ENCODE measurements at places on chromosomes 5 and 9.
A peak's percentile ranks its signal among the peaks of the same experiment; 100 is the strongest.

DNA sequence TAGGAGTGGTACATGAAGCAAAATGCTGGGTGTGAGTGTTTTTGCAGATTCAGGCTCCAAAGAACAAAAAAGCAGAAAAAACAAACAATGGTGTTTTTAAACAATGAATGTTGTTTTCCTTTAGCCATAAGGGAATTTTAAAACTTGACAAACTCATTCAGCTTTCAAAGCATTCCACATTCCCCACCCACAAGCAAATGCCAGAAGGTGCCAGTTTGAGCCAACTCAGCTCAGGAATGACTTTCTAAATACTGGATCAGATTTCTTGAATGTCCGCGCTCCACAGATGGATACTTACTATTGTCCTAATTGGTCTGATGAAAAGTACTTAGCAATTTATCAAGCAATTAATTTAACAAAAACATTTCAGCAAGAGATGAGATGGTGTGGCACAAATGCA lies 12.9 kb upstream of the MOB3B start:
- DNase-seq, result peak; percentile 25

- DNase-seq, result no peak
These were observed 329.8 kb upstream of the PDE4D start for GRCh38 chr5:60223342-60223741.

DNA sequence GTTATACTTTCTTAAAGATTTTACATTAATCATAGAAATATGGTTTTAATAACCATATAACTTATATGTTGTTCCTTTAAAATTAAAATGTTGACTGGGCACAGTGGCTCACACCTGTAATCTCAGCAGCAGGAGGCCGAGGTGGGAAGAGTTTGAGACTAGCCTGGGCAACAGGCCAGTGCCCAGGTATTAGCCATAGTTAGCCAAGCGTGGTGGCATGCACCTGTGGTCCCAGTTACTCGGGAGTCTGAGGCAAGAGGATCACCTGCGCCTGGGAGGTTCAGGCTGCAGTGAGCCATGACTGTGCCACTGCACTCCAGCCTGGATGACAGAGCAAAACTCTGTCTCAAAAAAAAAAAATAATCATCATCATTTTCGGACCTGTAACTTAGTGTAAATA lies 133.5 kb downstream of the DTWD2 start:
- no peak for DNase-seq

DNA sequence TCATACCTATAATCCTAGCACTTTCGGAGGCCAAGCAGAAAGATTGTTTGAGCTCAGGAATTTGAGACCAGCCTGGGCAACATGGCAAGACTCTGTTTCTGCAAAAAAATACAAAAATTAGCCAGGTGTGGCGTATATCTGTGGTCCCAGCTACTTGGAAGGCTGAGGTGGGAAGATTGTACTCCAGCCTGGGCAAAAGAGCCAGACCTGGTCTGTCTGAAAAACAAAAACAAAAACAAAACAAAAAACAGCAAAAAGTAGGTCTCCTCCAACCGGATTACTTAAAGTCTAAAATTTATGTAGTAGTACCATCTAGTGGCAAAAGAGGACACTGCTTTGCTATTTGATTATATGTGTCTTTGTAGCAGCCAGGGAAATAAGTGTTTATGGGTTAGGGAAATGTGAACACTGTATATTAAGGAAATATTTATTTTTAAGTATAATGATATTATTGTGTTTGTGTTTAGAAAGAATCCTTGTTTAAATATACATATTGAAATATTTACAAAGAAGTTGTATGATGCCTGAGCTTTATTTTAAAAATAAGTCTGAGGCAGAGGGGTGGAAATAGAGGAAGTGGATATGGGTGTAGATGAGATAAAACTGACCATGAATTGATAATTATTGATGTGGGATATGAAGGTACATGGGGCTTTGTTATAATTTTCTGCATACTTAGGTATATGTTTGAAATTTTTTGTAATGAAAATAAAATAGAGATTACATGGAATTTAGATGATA lies 20.0 kb downstream of the APC start:
- DNase-seq, result peak; percentile 65

- no peak for DNase-seq
These were observed 29.3 kb downstream of the RNF20 start for GRCh38 chr9:101562966-101563365.

GRCh38 chr5:107969847-107970246 lies 299.1 kb upstream of the EFNA5 start:
- peak; percentile 46 for DNase-seq

GRCh38 chr5:42970636-42971559 lies 69.2 kb downstream of the ANXA2R start:
- no peak for DNase-seq

- no peak for DNase-seq
These were observed 49.0 kb downstream of the DIRAS2 start for GRCh38 chr9:90593646-90594045.

GRCh38 chr5:91386120-91386519 lies 3.0 kb upstream of the ARRDC3 start:
- DNase-seq, result no peak

DNA sequence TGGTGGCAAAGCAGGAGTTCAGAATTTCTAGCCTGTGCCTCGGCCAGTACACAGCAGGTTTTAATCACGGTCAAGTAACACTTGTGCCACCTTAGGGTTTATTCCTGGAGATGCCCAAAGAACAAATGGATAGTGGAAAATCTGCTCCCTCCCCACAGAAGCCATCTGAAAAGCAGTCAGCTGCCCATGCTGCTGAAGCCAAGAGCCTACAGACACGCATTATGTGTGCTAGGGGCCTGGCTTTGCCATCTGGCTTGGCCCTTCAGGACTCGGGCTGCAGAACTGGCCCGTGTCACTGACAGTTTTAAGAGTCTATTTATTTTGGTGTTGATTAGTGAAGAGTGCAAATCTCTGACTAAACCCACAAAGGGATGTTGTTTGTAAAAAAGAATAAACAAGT lies 11.1 kb downstream of the ARSB start:
- no peak for DNase-seq

DNA sequence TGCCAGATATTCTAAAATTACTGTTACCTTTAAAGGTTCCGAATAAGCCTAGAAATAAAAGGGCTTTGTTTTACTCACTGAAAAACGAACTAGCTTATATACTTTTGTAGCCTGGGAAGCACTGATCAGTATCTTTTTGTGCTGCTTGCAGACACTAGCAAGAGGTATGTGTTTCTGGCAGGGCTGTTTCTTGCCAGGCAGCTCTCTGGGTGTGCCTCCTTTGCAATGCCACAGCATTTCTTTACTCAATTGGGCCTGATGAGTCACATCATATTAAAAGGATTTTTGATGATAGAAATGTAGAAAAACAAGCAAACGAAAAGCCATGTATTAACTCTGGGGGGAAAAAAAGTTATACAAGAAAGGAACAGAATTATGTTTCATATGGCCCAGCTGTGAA lies 35.6 kb downstream of the CD180 start:
- DNase-seq, result peak; percentile 56

- DNase-seq, result peak; percentile 88
These were observed 8.7 kb downstream of the TAS2R1 start for GRCh38 chr5:9621379-9621903.

DNA sequence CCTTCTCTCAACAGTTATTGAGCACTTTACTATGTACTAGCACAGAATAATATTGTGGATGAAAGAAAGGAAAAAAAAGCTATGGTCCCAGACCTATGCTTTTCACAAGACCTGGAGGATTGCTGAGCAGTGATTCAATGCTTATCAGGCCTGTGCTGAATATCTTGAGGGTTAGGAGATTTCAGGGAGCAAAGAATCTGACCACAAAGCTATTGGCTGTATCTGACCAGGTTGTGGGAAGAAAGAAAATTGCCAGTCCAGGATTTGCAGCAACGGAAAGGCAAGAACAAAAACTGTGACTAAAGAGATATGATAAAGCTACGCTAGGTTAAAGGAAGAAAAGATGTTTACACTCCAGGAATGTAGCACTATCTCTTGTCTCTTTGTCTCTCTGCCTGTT lies 14.9 kb upstream of the MACIR start:
- DNase-seq, result no peak

DNA sequence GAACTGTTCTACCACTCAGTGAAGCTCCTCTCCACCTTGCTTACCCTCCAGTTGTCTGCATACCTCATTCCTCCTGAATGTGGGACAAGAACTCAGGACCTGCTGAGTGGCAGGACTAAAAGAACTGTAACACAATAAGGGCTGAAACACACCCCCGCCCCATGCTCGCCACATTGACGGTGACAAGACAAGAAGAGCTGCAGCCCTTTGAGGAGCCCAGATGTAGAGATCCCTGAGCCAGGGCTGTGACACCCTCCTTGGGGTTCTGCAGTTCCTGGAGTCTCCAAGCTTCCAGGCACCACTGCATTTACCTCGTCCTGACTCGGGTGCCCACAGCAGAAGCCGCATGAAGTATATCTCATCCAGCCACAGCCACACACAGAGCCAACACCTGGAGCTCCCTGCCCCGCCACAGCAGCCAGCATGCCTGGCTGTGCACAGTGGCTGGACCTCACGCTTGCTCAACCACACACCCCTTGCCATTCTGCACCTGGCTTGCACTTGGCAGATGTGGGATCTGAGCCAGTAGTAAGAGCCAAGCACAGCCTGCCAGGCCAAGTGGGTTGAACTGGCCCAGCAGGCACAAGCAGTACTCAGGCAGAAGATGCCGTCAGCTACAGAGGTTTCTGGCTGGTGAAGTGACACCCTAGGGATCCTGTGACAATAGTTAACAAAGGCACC lies 166.1 kb downstream of the RNF180 start:
- DNase-seq, result no peak

DNA sequence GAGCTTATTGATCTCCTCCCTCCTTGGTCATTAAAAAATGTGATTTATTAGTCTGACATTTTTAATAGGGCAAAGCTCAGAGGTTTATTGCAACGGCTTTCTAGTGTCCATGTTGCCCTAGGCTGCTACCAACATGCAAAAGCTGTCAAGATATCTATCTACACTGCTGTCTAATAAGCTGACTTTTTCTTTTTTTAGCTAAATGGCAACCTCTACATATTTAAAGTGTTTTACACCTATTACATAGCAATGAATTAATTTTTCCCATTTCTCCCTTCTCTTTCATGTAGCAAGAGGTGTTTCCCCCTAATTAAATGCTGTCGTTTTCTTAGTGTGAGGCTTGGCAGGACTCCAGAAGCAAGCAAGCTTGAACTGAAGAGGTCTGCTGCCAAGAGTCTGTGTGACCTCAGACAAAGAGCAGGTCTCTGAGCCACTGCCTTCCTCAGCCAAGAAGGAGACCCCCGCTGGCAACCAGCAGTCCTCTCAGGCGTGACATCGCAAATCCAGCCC lies 79.4 kb downstream of the GAS1 start:
- no peak for DNase-seq

GRCh38 chr9:87816036-87816435 lies 66.6 kb upstream of the SPATA31E1 start:
- peak; percentile 13 for DNase-seq

GRCh38 chr5:34750206-34750605 lies 88.8 kb upstream of the TTC23L start:
- DNase-seq, result peak; percentile 86

- DNase-seq, result peak; percentile 88
These were observed 2.6 kb upstream of the ENC1 start for GRCh38 chr5:74643111-74643562.

DNA sequence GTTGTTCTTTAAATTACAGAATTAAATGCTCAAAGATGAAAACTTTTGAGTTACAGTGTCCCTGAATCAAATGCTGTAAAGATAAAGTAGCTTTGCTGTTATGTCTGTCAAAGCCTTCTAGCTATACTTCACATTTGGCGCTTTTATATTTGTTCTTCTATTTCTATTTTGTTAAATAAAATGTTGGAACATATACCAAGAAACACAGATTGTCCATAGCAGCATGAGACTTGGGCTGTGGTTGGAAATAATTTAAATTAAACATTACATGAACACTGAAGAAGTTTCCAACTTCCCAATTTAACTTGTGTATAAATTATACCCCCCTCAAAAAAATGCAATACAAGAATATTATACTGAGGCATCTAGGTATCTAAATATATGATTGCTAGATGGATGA lies 249.8 kb downstream of the NR2F1-AS1 start:
- DNase-seq, result no peak

DNA sequence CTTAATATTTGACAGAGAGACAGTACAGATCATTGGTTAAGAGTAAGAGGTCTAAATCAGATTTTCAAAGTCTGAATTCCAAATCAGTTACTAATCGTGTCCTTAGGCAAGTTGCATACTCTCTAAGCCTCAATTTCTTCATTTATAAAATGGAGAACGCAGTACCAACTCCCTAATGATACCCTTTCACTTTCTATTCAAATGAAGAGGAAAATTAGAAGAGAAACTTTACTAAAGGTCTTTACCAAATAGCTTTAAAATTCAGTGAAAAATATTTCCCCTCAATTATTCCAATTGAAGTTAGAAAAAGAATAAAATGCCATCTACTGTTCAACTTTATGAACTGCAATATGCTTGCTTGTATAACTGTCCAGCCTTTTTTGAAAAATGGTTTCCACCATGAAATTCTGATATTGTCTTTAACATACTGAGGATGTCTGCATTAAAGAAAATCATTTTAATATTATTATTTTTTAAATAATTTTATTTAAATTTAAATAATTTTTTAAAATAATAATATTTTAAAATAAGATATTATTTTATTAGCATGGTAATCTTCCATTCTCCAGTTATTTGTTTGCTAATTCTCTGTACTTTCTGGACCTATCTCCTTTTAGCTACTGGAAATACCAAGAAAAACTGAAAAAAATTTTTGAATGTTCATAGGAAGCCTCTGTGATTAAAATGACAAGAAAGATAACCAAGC lies 36.0 kb downstream of the POC5 start:
- DNase-seq, result peak; percentile 45

GRCh38 chr5:150411245-150411979 lies 1.3 kb downstream of the CD74 start:
- DNase-seq, result no peak

- DNase-seq, result no peak
These were observed 14.1 kb downstream of the RGS3 start for GRCh38 chr9:113477661-113478060.

GRCh38 chr9:69590266-69590665 lies 81.9 kb downstream of the APBA1 start:
- no peak for DNase-seq

DNA sequence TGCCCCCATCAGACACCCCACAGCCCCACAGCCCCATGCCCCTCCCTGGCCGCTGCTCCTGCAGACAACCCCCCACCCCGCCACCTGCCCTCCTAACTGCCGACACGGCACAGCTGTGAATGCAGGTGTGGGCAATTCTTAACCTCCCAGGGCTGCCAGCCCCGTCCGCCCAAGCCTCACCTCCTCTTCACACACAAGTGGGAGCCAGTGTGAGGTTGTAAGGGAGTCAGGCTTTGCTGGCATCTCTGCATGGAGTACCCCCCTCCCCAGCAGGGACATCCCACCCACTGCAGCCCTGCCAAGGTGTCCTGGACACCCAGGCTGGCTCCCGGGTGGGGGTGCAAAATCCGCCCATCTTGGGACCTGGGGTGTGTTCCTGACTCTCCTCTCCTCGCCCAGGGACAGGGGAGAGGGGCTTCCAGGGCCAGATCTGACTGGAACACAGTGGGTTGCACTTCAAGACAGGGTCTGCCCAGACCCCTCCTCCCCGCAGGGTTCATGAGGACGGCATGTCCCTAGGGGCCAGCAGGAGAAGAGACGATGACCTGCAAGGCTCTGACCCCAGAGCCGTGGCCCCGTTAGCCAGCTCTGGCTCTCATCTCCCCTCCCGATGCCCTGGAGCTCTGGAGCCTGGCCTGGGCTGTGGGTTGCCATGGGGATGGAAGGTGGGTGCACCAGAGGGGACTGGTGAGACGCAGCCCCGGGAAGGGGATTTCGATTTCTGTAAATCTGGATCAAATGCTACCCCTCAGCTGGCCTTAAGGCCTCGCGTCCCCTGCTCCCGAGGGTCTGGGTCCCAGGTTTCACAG lies 34.4 kb downstream of the SARDH start:
- DNase-seq, result no peak

Data from fibroblast of skin of scalp (primary cell).